ENCODE measurements at places on chromosomes 2 and 18. TPM values are rescaled to one million over a fixed set of nuclear protein-coding genes. Genes with fewer than 3 reads are reported as not detected.

DNA sequence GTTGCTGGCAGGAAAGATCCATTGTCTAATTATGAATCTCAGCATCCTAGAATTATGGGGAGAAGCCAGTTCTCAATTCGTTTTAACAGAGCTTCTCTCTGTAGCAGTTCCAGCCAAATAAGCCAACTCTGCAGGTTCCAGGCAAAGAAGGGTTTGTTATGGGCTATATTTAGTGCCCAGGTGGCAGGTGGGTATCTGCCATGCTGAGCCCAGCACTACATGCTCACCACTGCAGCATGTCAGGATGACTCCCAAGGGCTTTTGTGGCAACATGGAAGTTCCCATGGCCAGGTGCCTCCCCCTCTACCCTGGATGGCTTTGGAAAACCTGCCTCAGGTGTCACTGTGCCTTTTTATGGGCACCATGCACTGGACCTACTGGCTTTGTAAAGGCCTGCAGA is 137.7 kb upstream of the MSH6 start:
- DNase-seq: no peak

DNA sequence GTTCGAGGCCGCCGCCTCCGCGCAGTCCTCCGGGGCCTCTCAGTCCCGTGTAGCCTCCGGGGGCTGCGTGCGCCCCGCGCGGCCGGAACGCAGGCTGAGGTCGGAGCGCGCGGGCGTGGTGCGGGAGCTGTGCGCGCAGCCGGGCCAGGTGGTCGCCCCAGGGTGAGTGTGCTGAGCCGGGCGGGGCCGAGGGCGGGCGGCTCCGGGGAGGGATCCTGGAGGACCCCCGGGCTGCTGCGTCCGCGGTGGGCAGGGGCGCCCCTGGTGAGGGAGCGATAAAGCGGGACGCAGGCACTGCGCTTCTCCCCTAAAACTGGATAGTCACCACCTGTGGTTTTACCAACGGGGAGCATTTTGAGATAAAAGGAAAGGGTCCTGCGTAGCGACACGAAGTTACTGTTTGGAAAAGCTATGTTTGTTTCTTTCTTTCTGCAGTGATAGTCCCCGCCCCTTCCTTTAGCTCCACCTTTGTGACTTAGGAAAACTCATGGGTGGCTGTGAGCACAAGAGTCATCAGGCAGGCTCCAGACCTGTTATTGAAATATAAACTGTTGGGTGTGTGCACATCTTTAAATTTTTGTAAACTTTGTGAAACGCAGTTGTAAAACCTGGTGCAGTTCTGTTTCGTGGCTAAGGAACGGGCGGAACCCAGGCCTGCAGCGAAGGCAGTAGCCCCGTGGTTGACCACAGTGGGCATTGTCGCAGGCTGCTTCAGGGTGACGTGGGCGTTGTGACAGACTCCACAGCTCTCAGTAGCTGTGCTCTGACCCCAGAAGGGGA is 687 bp downstream of the CTDP1 start:
- peak; percentile 70 for DNase-seq

GRCh38 chr2:105747991-105748390 is 3.3 kb downstream of the NCK2 start:
- peak; percentile 31 for DNase-seq

The SERPINB4 gene
- total RNA-seq: not detected

The FARP2 gene
- 18.2 TPM for total RNA-seq

All from activated CD4-positive, alpha-beta T cell treated with anti-CD3 and anti-CD28 coated beads, Interleukin-2, amount 10 ng/mL, durations not matched to agents 7 days and 5 days (primary cell).